Stimulated activated CD4-positive, alpha-beta T cell treated with anti-CD3 and anti-CD28 coated beads, Interleukin-1b, Interleukin-23, amount 100 ng/mL, for 1 hour (primary cell): ENCODE measurements at places on chromosomes 11 and 22.

GRCh38 chr11:128336203-128336602 lies 251.2 kb downstream of the ETS1 start:
- DNase-seq, result no peak

GRCh38 chr11:76209973-76210930 lies 4.0 kb upstream of the WNT11 start:
- no peak for DNase-seq

- no peak for DNase-seq
Observed at GRCh38 chr22:28892175-28892731, 8.9 kb downstream of the ZNRF3 start.

DNA sequence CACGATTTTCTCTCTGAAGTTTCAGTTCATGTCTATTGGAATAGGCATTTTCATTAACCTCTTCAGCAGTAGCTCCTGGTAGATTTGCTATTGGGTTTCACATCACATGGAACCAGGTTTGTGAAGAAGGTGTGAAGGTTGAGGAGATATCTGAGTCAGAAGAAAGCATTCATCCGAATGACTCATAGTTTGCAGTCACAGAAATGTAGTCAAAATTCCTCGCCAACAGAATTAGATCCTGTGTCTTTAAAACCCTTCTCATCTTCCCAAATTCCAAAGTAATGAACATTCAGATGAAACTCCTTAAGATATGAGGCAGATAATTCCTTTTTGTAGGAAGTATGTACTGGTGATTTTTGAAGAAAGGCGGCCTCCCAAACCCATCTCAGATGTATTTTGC lies 125.0 kb upstream of the LARGE1 start:
- no peak for DNase-seq

DNA sequence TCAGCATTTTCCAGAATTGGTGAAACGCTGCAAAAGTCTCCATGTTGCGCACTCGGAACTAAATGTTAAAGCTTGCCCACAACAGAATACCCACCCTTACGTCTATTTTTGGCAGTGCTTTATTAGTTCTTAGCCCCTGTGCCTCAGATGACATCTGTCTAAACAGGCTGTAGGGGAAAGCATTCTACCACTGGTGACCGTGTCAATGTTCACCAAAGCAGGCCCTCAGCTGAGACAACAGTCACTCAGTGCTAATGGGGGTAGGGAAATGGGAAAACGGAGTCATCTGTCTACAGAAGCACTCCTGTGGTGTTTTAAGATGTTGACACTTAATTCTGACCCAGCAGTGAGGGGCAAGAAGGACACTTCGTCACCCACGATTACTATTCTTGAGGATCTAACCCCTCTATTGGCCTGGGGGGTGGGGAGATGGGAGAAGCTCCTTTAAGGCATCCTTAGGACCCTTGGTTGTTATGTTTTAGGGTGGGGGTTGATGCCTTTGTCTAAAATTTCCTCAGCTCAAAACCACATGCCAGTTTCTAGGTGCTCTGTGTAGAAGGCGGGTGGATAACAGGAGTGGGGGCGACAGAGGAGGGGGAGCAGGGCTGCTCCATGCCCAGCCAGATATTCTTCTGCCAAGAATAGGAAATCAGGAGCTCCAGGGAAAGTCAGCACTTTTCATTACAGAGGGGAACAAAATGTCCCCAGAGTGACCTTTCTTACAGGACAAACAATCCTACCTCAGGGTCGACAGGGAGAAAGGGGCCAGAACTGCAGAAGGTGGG lies 15.6 kb upstream of the MFRP start:
- no peak for DNase-seq

DNA sequence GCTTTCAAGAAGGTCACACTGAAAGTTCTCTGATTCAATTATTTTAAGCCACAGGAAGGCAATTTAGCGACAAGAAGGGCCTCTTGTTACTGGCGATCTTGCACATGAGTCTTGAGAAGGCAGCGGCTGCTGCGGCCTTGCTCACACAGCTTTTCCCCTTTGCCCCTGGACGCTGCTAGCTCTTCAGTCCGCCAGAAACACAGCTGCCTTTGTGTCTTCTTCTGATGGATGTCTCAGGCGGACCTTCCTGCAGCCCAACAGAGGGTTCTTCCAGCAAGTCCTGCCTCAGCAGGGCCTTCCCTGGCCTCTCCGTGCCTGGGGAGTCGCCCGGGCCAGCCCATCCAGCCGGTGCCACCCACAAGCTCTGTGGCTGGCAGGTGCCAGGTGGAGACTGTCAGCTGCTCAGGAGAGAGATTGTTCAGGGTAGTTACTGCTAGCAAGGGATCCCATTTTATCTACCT lies 59.4 kb downstream of the PKNOX2 start:
- DNase-seq, result no peak

DNA sequence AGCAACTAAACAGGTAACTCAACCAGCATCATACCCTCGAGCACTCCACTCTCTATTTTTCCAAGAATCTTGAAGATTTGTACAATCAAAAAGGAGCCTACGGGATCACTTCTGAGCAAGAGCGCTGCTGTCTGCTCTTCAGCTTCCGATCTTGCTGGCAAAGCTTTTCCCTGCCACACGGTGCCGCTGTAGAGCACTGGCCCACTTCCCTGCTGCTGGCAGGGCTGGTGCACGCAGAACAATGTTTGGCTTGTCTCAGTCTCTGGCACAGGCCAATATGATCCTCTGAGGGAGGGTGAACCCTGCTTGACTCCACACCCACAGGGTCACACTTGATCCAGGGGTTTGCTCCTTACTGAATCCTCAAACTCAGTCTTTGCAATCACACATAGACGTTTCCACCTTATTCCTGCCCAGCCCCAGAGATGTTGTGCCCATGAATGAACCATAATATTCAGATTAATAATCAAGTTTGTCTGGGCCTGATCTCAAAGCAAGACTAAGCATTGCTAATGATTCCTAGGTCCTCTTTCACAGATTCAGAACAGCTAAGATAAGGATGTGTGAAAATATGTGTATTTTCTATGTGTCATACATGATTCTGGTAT lies 536.6 kb downstream of the SOX6 start:
- no peak for DNase-seq
